ENCODE measurements at places on chromosomes 4 and X.

DNA sequence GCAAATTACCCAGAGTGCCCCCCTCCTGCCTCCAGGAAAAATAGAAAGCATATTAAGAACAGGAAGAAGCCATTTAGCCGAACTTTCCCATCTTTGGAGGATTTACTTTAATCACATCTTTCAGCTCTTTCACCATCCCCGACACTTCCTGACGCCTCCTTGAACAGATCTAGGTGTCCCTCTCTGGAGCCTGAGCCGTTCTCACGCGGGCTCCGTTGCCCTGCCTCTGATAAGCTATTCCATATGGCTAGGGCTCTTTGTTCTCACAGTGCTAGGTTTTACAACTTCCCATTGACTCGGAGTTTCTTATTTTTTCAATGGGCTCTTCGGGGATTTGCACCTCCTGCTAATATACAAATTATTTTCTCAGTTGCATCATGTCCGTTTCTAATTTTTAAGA, 82.1 kb upstream of the GPC4 start:
- DNase-seq = no peak

- DNase-seq = no peak
Observed at GRCh38 chrX:134459683-134460004, 321 bp upstream of the HPRT1 start.

DNA sequence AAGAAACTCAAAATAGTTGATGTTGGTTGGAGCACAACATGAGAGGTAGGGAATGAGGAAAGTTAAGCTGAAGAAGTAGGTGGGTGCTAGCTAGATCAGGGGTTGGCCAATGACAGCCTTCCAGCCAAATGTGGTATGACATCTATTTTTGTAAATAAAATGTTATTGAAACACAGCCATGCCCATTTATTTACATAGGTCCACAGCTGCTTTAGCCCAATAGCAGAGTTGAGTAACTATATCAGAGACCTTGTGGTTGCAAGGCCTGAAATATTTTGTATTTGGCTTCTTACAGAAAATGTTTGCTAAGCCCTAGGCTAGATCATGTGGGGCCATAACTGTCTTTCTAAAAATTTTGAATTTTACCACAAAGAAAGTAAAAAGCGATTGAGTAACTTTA, 234.9 kb upstream of the CTSO start:
- no peak for DNase-seq

DNA sequence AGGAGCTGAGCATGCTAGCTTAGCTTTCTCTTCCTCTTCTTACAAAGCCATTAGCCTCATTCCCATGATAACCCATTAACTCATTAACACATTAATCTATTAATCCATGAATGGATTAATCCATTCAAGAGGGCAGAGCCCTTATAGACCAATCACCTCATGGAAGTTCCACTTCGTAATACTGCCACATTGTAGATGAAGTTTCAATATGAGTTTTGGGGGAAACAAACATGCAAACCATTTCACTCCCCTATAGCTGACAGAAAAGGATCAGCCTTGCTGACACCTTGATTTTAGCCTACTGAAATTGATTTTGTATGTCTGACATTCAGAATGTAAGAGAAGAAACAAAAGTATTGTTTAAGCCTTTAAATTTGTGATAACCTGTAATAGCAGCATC, 251.8 kb upstream of the GALNTL6 start:
- DNase-seq = no peak

DNA sequence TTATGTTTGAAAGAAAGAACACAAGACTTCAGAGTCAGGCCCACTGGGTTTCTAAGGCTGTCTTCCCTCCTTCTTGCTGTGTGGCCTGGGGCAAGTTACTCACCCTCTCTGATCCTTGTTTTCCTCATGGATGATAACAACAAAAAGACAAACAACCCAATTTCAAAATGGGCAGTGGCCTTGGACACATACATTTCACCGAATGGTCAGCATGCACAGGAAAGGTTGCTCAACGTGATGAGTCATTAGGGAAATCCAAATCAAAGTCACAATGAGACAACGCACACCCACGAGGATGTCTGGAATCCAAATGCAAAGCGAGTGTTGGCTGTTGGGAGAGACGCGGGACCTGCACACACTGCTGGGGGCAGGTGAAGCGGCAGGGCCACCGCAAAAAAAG, 50.8 kb upstream of the PPP2R2C start:
- no peak for DNase-seq

DNA sequence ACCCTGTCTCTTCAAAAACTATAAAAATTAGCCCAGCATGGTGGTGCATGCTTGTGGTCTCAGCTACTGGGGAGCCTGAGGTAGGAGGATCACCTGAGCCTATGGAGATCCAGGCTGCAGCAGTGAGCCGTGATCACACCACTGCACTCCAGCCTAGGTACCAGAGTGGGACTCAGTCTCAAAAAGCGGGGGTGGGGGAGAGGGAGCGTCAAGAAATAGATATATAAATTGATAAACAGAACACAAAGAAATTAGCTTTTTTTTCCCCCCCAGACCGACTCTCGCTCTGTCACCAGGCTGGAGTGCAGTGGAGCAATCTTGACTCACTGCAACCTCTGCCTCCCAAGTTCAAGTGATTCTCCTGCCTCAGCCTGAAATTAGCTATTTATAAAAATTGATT, 14.1 kb downstream of the PDS5A start:
- DNase-seq = no peak

Data from NCI-H2227 treated with DMSO at 0.1 percent for 48 hours (cell line).